ENCODE measurements at places on chromosomes 7 and 10.
A peak's percentile ranks its signal among the peaks of the same experiment; 100 is the strongest.

- no peak for DNase-seq
Observed at GRCh38 chr10:18233775-18234174, 93.6 kb downstream of the CACNB2 start.

- no peak for DNase-seq
Observed at GRCh38 chr7:158811894-158812293, 17.4 kb downstream of the ESYT2 start.

DNA sequence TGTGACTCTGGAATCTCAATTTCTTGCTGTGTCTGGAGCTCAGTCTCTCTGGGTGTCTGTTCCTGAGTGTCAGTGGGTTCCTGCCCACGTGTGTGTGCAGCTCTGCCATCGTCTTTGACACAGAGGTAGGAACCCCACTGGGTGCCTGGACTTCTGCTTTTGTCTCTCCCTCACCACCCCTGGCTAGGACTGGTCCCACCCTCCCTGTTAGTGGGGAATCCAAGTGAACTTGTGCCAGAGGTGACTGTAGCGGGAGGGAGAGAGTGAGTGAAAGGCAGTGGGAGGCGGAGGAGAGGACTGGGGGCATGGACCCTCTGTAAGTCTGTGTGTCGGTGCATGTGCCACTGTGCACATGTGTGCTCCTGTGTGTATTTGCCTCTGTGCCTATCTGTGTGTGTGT lies 299.9 kb upstream of the ZMIZ1 start:
- DNase-seq, result no peak

GRCh38 chr7:102431617-102432298 lies 1.6 kb upstream of the ORAI2 start:
- peak; percentile 56 for DNase-seq

Measured in activated CD4-positive, alpha-beta T cell treated with anti-CD3 and anti-CD28 coated beads, Interleukin-2, amount 50 U/mL, for 48 hours (primary cell).